CD4-positive, alpha-beta T cell treated with Interleukin-1 beta for 1 hour (primary cell): ENCODE measurements at places on chromosomes 1 and 21.

- DNase-seq, result no peak
Measured at GRCh38 chr1:31648190-31648589, 3.5 kb upstream of the PEF1 start.

GRCh38 chr1:179788259-179788658 lies 45.2 kb downstream of the FAM163A start:
- no peak for DNase-seq

GRCh38 chr1:117633936-117634335 lies 28.1 kb downstream of the TENT5C start:
- DNase-seq, result no peak

DNA sequence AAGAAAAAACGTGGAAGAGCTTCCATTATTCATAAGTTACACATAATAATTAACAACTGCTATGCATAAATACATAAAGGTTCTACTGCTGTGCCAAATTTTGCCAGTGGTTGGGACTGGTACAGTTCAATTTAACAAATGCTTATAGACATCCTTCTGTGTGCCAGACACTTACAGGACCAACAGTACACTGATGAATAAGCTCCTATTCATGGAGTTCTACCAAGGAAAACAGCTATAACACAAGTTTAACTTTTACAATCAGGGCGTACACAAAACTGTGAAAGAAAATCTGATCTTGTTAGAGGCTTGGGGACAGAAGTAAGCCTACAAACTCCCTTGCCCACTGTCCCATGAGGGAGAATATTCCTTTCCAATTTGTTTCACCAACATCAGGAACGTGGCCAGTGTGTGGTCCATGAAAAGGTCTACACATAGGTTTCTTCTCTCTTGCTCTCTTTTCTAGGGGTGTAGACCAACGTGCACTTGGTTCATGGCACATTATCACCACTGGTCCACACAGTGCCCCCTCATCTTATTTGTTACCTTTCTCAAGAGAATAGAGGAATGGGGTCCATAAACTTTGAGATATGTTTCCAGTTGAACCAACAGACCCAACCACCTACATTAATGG lies 10.1 kb downstream of the NRIP1 start:
- DNase-seq, result no peak

GRCh38 chr1:198278943-198279342 lies 122.1 kb downstream of the NEK7 start:
- DNase-seq, result no peak

GRCh38 chr1:87399701-87400100 lies 71.0 kb downstream of the LMO4 start:
- no peak for DNase-seq

DNA sequence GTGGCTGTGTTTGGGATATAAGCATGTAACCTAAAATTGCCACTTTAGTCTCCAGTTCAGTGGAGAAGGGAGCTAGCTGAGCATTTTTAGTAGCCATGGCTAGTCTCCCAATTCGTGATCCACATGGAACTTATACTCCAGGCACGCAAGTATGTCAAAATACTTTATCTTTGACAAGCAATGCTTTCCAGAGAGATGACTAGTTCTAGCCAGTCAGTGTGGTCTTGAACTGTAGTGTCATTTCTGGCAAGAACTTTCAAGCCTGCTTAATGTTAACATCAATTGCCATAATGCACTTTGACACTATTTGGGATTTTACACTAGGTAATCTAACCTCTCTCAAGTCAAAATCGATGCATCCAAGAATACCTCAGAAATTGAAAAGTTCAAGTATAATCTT lies 660.0 kb downstream of the PTPRC start:
- DNase-seq, result no peak

- no peak for DNase-seq
Measured at GRCh38 chr1:68011657-68012375, 38.6 kb downstream of the DIRAS3 start.

GRCh38 chr1:67367370-67368045 lies 59.8 kb downstream of the IL12RB2 start:
- no peak for DNase-seq

DNA sequence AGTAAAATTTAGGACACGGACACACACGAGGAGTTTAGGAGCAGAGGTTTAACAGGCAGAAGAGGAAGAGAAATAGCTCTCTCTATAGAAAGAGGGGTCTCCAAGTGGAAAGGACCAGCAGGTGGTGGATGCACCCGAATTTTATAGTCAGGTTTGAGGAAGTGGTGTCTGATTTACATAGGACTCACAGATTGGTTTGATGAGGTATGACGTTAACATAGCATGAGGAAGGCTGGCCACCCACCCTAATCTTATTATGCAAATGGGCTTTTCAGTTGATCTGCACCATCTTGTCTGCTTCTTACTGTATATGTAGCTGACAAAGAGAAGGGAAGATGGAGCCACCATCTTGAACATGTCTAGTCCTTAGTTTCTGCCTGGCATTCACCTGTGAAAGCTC lies 52.5 kb upstream of the RGS2 start:
- DNase-seq, result no peak

DNA sequence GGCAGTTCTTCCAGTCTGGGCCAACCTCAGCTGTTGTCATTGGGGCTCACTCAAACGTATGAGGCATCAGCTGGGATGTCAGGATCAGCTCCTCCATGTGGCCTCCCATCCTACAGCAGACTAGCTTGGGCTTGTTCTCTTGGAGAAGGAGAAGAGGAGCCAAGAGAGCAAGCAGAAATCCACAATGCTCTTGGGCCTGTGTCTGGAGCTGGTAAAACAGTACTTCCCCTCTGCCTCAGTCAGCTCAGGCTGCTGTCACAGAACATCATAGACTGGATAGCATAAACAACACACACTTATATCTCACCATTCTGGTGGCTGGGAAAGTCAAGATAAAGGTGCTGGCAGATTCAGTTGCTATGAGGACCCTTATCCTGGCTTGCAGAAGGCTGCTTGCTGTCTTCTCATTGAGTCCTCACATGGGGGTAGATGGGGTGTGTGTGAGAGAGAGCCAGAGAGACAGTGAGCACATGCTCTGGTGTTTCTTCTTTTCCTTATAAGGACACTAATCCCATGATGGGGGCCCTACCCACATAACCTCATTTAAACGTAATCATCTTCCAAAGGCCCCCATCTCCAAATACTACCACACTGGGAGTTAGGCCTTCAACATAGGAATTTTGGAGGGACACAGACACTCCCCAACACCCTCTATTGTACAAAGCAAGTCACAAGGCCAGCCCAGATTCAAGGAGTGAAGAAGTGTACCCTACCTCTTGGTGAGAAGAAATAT lies 16.3 kb upstream of the DNAJC6 start:
- no peak for DNase-seq

DNA sequence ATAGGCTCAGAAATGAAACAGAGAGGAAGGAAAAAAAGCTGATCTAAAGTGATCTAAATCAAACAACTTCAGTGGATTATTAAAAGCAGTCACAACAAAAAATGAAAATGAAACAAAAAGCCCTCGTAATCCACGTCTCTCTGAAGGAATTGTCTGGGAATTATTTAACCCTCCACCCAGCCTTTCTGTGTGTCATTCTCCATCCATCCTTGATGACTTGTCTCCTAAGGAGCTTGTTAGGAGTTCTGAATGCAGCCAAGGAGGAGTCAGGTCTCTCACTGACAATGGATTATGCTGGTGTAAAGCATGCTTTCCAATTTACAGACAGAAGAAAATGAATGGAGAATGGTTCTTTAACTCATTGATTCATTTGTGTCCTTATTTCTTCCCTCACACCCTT lies 359.3 kb upstream of the RUNX1 start:
- no peak for DNase-seq

- no peak for DNase-seq
Measured at GRCh38 chr1:116999596-116999995, 2.0 kb upstream of the CD101 start.

DNA sequence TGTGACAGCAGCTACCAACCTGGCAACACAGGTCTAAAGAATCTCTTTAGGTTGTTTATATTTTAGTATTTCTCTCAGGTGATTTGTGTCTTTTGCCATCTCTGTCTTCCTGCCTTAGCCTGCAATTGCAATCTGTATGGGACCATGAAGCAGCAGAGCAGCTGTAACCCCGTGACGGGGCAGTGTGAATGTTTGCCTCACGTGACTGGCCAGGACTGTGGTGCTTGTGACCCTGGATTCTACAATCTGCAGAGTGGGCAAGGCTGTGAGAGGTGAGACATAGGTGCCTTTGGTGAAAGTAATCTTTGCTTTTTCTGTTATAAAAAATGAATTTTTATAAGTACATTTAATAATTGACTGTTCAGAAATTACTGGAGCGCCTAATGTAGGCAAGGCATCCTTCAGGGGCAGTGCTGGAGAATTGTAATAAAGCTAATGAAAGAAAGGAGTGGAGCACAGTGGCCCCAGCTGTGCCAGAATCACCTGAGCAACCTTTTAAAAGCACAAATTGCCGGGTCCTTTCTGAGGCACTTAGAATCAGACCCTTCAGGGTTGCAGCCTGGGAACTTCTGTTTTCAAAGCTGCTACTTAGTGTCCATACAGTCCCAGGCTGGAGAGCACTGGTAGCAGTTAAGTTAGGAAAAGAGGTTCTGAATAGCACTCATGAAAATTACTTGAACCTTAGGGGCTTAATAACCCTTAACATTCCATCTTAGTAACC lies 60.6 kb upstream of the LAMC2 start:
- no peak for DNase-seq

DNA sequence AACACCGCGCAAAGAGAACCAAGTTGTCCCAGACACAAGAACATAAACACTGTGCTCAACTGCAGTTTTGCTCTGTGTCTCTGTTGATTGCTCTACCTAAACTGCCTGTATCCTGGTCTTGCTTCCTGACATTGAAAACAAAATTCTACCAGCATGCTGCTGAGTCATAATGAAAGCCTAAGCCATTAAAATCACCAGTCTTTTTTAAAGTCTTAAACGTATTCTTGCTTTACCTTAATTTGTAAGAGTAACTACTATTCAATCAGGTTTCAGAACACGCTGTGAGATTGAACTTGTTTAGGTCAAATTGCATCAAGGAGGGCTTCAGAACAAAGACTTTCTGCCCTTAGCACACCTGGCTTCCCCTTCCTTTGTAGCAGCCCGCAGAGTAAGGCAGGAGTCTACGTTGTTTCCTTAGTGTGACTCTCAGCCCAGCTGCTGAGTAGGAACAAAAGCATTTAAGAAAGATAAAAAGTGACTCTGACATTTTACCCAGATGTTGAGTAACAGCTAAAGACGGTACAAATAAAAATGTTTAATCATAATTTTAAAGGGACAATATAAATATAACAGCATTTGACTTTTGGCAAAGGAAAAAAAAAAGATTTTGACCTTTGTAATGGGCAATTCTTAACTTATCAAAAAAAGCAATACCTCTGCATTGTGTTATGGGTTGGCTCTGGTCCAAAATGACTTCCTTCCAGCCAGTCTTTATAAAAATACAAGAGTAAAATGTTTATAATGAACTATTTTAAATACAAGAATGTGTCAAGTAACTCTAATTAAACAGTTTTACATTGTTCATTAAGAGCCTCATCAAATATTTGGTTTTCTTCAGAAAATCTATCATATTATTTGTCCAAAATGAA lies 186.9 kb upstream of the ADGRL4 start:
- DNase-seq, result no peak

- DNase-seq, result no peak
Measured at GRCh38 chr21:14673649-14674048, 127.5 kb upstream of the SAMSN1 start.

DNA sequence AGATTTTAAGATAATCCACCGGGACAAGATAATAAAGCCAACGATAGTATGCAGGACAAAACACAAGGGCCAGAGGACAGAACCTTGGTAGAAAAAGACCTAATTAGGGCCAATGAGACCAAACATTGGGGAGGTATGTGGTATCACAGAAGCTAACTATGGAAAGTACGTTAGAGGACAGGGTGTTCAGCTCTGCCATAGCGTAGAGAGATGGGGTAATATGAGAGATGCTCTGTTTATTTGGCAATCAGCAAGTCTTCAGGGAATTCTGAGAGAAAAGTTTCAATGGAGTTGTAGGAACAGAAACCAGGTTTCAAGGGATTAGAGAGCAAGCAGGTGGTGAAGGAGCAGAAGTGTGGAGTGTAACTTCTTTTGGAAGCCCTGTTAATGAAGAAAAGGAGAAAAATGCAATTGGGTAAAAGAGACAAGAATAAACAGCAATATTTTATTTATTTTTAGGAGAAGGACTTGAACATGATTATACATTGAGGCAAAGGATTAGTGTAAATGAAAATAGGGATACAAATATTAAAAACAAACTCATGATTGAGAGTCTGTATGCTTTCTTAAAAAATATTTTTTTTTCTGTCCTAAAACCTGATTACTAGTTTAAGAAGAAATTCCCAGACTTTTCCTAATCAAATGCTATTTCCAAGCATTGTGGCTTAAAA lies 24.0 kb downstream of the EEIG2 start:
- no peak for DNase-seq

GRCh38 chr21:36478941-36479340 lies 981 bp downstream of the CLDN14 start:
- no peak for DNase-seq

DNA sequence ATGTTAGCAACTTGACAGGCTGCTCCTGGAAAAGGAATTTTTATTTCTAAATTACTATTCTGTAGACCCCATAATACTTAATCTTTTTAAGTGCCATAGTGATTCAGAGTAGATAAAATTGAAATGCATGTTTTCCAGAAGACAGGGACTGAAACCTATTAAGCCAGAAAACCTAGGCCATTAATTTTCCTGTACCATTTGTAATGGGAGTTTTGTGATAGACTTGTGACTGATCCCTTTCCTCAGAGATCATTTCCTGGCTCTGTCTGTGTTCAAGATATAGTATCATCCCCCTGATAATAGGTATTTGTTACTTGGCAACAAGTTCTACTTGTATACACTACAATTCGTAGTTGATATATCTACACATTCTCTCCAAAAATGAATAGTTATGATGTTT lies 1609.8 kb downstream of the AMY1C start:
- no peak for DNase-seq

- no peak for DNase-seq
Measured at GRCh38 chr1:145982010-145982723, 14.2 kb downstream of the TXNIP start.

DNA sequence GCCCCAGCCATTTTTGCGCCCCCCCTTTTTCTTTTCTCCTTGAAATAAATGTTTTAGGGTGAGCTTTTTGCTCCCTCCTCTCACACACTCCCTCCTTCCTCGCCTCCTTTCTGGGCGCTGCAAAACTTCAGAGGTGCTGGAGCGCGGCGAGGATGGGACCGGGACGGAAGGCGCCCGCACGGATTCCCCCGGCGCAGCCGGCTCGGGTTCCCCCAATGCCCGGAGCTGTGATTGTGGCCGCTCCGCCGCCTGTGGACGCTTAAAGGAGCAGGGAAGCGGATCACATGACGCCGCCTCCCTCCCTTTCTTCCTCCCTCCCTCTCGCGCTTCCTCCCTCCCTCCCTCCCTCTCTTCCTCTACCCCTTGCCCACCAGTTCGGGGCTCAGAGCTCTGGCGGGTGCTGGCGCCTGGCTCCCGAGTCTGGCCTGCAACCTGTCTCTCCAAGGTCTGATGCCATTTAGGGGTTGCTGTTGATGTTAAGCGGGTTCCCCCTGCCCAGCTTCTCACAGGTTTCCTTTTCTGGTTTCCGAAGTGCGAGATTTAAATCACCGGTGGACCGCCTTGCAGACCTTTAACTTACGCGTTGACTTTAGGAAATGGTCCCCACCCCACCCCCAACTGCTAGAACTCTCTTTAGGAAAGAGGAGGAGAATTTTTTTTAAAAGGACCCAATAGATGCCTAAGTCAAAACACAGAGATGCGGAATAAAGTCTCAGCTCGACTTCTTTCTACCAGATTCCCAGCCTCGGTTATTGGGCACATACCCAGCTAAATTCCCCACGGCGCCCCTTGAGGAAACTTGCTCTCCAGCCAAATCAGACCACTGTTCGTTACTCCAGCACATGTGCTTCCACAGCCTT lies at the start of gene WLS:
WLS (minus strand) TSS at position 235 of the 860 bp plus-strand sequence; CDS start at position 11, 224 bp downstream.
- no peak for DNase-seq

- DNase-seq, result no peak
Measured at GRCh38 chr1:42482635-42483153, 19.6 kb downstream of the CCDC30 start.
